GM04504 (cell line): ENCODE measurements at places on chromosomes 7 and 10.
A peak's percentile ranks its signal among the peaks of the same experiment; 100 is the strongest.

- DNase-seq, result no peak
These were observed 362.8 kb downstream of the SFMBT2 start for GRCh38 chr10:7048061-7048460.

- peak; percentile 67 for DNase-seq
These were observed 3.8 kb downstream of the RTKN2 start for GRCh38 chr10:62264702-62265436.

DNA sequence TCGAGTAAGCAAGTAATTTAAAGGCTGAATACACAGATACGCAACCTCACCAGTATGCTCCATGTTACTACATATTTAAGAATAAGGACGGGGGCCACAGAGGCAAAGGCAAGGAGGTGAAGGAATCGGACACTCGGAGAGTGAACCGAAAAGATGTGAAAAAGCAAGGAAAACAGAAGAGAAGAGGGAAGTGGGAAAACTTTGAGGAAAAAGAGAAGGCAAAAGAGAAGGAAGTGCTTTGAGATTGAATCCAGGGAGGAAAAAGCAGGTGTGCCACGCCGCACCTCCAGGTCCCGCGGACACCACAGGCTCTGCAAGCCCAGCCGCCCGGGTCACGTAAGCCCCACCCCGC, 367 bp upstream of the AVL9 start:
- no peak for DNase-seq

- DNase-seq, result no peak
These were observed 875.4 kb downstream of the LRMDA start for GRCh38 chr10:76306856-76307255.

GRCh38 chr10:23643111-23643780, 204.4 kb downstream of the OTUD1 start:
- DNase-seq, result no peak

GRCh38 chr7:30765408-30765807, 5.8 kb upstream of the MINDY4 start:
- no peak for DNase-seq

DNA sequence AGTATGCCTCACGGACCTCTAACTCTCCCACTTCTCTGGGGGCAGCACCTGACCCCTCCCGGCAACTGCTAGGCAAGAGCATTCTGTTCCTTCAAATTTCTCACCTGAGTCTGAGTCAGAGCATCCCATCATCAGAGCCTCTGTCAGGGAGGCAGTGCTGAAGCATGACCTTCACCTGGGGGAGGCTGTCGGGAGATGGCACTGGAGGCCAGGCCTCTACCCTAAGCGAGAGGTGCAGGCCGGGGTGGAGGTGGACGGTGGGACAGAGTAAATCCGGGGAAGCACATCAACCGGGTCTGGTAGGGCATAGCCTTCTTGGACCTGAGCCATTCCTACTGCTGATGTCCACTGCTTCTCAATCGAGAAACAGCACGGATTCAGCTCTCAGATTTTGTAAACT, 90.4 kb downstream of the SPAG6 start:
- no peak for DNase-seq
